ENCODE measurements at places on chromosomes 16 and 17.

GRCh38 chr16:88382491-88383400, at the start of gene ZNF469:
Gene ZNF469, plus strand, starts transcription at chr16:88382959. Its CDS starts 44,512 bp downstream, at chr16:88427471.
- peak; percentile 53 for DNase-seq

GRCh38 chr16:85316321-85316919, 204.1 kb upstream of the CIBAR2 start:
- DNase-seq, result peak; percentile 55

DNA sequence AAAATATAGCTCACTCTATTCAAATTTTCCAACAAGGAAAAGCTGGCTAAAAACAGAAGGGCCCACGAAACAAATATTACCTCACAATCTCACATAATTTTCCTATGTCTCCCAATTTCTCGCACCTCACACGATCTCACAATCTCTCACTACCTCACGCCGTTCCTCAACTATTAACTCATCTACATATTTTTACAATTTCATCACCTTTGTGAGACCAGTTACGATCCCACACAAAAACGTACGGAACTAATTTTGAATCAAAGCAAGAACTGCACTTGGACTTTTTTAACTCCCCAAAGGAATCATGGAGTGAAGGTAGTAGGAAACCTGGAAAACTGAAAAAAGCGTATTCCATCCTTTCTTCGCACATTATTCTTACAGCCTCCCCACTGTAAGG, 1.1 kb downstream of the CBX1 start:
- no peak for DNase-seq

- no peak for DNase-seq
These were observed 21.1 kb downstream of the CSNK2A2 start for GRCh38 chr16:58176608-58177352.

DNA sequence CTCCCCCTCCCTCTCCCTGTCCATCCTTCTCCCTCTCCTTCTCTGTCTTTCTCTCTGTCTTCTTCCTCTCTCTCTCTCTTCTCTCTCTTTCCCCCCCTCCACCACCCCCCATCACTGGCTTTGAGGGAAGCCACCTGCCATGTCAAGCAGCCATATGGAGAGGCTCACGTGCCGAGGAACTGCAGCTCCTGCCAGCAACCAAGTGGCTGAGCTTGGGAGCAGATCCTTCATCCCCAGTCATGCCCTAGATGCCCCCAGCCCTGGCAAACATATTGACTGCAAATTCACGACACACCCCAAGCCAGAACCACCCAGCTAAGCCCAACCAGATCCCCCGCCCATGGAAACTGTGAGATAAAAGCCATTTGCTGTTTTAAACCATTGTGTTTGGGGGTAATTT, 40.9 kb upstream of the RBFOX3 start:
- DNase-seq, result peak; percentile 10

GRCh38 chr17:75652934-75653549, 13.9 kb downstream of the RECQL5 start:
- no peak for DNase-seq

DNA sequence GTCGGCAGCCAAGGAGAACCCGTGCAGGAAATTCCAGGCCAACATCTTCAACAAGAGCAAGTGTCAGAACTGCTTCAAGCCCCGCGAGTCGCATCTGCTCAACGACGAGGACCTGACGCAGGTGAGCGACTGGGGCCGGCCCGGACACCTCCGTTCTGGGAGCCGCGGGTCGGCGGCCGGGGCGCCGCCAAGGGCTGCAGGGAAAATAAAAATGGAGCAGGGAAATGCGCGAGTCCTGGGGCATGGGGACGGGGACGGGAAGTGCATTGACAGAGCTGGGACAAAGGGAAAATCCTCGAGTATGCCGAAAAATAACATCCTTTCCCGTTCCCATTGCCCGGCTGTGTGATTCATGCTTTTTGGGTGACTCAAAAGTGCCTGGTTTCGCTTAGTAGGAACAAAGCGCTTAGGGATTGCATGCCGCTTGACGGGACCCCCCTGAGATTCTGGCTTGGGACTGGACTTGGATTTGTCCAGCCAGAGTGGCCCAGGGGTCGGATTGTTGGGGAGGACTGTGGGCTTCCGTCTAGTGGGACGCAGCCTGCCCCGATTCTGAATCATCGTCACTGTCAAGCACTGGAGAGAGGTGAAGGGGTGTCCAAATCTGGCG, 699 bp downstream of the MPRIP start:
- no peak for DNase-seq

DNA sequence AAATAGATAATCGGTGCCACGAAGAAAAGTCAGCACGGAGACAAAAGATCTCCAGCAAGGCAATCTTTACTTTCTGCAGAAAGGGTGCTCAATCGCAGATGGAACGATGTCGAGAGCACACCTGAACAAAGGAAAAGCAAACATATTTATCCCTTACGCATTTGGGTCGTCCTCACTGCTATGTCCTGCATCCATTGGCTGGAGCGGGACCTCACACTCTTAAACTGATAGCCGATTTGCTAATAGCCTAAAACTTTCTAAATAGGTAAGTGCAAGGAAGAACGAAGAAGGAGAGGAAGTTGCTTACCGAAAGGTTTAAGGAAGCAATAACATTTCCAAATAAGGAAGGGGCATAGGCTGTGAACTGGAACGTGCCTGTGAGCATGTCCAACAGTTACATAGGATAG, 1.2 kb upstream of the AKAP10 start:
- DNase-seq, result no peak

DNA sequence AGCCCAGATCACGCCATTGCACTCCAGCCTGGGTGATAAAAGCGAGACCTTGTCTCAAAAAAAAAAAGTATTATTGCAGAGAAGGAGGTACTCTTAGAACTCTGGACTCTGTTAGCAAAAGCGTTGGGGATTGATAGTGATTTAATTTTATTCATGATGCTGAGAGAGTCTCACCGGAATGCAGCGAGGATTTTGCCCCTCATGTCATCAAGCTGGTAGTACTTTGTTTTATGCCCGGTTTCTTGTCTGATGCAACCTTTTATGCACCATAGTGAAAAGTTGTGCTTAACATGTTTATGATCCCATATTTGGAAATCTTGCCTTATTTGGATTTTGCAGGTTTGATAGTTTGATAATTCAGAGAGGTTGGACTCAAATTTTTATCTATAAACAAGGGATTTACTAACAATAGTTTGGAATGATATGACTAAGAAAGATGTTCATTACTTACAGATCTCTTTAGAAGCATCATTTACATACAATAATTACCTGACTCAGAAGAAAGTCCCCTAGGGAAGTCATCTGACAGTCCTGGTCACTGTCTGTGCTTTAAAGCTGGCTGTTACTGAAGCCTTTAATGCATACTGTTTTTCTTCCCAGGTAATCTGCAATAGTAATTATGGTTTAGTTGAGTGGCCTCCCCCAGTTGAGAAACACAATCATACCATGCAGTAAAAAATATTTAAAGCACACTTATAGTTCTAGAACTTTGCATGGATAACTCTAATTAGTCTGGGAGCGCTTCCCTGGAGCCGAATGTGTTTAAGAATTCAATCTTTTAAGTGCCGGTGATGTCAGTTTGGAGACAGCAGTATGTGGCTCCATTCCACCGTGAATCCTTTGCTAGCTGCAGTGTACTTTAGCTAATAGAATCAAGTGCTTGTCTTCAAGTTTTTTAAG, 120.9 kb downstream of the PRKCA start:
- DNase-seq, result no peak

DNA sequence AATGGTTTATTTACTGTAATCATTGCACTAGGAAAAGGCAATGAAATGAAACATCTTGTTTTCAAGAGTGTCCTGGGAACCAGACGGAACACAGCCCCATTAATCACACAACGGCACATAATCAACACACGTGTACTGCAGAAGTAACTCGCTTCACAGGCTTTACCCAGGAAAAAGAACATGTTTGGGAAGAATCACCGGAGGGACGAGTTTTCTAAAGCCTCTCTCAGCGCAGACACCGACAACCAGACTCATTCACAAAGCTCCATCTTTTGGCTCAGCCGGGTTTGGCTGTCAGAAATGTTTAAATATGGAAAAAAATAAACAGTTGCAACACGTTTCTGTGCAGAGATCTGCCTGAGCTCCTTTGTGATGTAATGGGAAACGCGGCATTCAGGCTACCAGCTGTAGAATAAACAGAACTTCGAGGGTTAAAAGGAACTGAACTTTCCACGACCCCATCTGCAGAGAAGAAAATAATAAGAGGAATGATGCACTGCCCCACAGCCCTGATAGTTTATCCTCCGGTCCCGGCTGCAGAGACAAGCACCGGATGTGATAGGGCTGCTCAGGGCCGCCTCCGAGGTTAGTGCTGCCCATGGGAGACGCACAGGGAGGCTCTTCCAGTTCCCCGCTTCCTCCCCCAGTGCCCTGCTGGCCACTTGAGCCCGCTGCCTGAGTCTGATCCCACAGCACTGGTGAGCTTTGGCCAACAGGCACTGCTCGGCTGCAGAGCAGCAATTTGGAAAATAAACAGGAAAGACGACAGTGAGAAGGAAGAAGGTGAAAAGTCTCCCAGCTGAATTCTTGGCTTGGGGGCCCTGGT, 119.8 kb downstream of the HIC1 start:
- DNase-seq, result peak; percentile 84

- DNase-seq, result no peak
These were observed 13.3 kb upstream of the SDK2 start for GRCh38 chr17:73657473-73658116.

DNA sequence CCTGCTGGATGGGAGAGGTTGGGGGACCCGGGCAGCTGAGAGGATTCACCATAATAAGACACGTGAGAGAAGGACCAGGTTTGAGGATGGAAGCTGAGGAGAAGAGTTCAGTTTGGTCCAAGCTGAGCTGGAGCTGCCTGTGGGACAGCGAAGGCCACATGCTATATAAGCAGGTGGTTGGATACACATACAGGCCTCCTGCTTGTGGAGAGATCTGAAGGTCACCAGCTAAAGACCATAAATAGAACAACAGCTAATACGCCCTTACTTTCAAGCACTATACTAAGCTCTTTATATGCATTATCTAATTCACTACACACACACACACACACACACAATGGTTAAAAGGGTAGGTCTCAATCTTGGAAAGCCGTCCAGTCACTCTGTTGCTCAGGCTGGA, 32.1 kb downstream of the DUSP14 start:
- DNase-seq, result no peak

- DNase-seq, result peak; percentile 20
These were observed 78.0 kb upstream of the CBX4 start for GRCh38 chr17:79916991-79917901.

GRCh38 chr16:10040136-10041080, 141.8 kb downstream of the GRIN2A start:
- DNase-seq, result no peak

DNA sequence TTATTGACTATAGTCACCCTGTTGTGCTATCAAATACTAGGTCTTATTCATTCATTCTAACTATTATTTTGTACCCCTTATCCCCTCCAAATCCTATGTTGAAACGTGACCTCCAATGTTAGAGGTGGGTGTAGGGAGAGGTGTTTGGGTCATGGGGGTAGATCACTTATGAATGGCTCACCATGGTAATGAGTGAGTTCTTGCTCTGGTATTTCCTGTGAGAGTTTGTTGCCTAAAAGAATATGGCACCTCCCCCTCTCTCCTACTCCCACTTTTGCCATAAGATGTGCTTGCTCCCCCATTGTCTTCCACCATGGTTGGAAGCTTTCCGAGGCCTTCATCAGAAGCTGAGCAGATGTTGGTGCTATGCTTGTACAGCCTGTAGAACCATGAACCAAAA, 59.3 kb upstream of the BRD7 start:
- no peak for DNase-seq

DNA sequence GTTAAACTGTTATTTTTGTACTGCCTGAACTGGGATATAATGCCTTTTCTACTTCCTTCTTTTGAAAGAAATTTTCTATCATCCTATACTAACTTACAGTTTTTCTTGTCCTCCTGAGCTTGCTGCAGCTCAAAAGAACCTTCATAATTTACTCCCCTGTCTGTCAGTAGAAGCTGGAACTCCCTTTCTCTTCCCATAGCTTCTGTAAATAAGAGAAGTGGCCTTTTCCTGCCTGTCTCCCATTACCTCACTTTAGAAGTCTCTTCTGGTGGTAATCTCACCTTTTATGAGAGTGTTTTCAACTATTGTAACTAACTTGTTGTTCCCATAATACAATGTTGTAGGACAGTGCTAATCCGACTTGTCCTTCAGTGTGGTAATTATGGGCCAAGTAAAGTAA, 246.7 kb upstream of the TBX2 start:
- no peak for DNase-seq

DNA sequence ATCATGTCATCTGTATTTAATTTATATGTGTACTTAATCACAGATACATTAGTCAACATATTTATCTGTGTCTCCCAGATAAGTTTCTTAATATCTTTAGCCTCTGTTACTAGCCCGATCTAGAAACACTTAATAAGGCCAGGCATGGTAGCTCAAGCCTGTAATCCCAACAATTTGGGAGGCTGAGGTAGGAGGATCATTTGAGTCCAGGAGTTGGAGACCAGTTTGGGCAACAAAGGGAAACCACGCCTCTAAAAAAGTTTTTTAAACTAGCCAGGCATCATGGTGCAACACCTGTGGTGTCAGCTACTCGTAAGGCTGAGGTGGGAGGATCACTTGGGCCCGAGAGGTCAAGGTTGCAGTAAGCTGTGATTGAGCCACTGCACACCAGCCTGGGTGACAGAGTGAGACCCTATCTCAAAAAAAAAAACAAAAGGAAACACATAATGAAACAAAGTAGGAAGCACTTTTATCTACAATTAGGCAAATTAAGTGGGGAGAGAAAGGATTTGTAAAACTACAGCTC, 9.4 kb downstream of the SKA2 start:
- DNase-seq, result no peak

- DNase-seq, result no peak
These were observed 48.1 kb downstream of the KSR1 start for GRCh38 chr17:27504188-27504995.

DNA sequence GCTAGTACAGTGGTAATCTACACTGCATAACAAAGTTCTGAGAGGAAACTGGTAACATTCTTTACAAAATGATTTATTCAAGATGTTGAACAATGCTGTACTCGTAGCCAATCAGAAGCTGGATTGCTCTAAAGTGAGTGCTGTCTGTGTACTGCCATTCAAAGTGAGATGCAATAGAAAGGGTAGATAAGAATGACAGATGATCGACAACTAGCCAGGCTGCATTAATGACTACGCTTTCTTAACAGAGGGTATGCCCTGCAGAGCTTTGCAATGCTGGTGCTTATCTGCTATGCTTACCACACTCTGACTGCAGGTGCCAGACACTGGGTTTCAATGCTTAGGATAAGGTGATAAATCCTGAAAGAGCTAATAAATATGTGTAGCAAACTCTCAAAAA, 46.1 kb upstream of the SLC25A19 start:
- DNase-seq, result no peak

GRCh38 chr16:89829630-89830437, 1.6 kb downstream of the SPIRE2 start:
- no peak for DNase-seq

DNA sequence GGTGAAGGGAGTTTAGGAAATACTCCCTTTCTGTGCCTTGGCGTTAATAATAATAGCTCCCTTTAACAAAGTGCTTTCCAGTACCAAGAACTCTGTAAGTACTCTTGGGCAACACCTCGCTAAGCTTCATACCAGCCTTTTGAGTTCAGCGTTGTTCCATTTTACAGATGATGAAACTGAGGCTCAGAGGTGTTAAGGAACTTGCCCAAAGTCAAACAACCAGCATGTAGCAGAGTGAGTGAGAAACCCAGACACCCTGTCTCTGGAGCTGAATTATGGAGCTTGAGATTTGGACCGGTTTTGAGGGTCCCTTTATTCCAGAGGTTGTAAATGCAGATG, 607 bp downstream of the KATNIP start:
- no peak for DNase-seq

GRCh38 chr17:17119533-17119932, 77.3 kb downstream of the MPRIP start:
- no peak for DNase-seq

Measured in right hindlimb (tissue), 1 donor.